ENCODE measurements at places on chromosomes 16 and 17.

DNA sequence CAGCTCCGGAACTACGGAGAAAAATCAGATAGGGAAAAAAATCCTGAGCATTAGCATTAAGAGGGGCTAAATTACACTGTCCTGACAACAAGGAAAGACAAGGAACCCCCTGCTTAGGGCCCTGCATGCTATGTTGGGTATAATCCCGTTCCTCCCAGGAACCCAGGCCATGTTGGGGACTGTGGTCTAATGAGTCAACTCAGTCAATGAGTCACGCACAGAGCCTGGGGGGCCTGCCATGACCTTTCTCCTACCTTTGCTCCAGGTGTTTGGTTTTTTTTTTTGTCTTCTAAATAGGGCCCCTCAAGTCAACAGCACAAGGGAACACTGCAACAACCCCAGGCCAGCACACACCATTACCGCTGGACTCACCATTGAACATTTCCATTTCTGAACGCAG is 8.9 kb upstream of the ZNF200 start:
- DNase-seq = no peak

DNA sequence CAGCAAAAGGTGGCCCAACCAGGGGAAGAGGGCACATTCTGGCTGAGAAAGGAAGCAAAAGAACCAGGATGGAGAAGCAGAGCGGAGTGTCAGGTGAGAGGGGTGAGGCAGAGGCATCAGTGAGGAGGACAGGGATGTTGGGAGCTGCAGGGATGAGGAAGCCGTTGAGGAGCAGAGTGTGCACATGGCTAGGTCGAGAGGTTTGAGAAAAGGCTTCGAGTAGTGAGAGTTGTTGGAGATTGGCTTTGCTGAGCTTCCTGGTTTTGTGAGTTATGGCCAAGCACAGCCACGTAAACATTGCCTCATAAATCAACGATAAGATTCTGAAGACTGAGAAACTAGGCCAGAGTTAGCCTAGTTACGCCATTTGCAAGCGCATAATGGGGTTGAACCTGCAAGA is 26.9 kb downstream of the DNAH2 start:
- DNase-seq = no peak

DNA sequence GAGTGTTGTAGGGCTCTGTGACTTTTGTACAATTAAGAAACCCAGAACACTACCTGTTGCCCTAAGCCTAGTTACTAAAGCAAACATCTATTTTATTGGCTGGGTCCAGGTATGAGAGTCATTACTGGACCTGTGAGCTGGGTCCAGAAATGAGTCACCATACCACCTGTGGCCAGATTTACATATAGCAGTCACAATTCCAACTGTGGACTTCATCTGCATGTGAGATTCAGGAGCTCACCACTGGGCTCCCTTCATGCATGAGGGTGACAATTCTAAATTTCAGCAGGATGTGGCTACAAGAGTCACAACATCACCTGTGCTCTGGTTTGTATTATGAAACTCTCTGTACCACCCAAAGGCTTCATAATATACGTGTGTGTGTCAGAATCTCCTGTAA is 2038.0 kb downstream of the TP53TG3F start:
- no peak for DNase-seq

DNA sequence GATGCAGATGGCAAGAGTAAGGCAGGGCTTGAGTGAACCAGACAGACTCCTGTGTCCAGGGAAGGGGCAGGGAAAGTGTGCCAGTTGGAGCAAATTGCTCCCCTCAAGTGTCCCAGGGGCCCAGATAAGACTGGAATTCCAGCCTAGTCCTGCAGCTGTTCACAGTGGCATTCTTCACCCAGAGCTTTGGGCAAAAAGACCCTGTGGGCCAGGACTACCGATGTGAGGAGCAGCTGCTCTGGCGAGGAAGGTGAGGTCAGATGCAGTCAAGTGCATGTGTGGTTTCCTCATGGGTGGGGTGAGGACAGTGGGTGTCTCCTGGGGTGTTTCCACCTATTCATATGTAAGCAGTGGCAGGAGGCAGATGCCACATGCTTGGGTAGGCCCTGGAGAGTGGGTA is 14.3 kb downstream of the NEUROD2 start:
- no peak for DNase-seq

DNA sequence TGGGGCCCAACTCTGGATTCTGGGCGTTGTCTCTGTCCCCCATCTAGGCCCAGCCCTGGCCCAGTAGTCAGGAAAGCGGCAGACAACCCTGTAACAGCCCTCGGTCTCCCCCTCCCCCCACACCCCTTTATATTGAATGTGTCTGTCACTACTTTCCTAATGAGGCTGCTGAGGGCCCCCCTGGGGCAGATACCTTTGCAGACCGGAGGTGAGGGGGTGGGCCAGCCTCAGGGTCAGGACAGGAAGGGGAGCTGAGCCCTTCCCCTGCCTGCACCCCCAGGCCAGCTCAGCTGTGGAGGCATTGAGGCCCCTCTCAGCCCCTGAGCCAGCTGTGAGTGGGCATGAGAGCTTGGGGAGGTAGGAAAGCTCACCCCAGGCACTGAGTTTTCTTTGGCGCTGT is 17.1 kb downstream of the RAI1 start:
- DNase-seq = no peak

GRCh38 chr16:80954985-80955384 is 51.7 kb downstream of the CMC2 start:
- no peak for DNase-seq

Data from cerebellum (tissue), 4 donors.